ENCODE measurements at places on chromosomes 1 and 21. TPM values are rescaled to one million over a fixed set of nuclear protein-coding genes. Genes with fewer than 3 reads are reported as not detected.

GFI1 gene
- total RNA-seq: 0.29 TPM

TCP10L gene
- 0.83 TPM for total RNA-seq

NCDN gene
- 44.1 TPM for total RNA-seq

UQCRHL gene
- total RNA-seq: 1.5 TPM

ZMYM1 gene
- total RNA-seq: 10.0 TPM

AK2 gene
- total RNA-seq: 166 TPM

PEAR1 gene
- total RNA-seq: 0.05 TPM

LRRC52 gene
- total RNA-seq: not detected

IGSF21 gene
- not detected for total RNA-seq

LCE3E gene
- not detected for total RNA-seq

DNA sequence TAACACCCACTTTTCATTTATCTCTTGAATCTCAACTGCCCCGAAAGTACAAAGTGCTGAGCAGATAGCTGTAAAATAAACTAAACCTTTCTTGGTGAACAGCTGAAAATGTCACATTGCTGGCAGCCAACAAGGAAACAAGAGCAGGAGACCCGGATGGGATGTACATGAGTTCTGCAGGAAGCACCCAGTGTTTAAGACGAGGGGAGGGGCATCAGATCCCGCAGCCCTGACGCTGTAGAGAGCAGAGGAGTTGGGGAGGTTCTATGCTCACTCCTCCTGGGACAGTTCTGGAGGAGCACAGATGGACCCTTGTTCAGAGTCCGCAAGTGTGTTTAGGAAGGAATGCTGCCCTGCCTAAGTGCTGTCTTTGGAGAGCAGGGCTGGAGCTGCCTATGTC is 32.0 kb upstream of the EPHA8 start:
- DNase-seq: no peak

DNA sequence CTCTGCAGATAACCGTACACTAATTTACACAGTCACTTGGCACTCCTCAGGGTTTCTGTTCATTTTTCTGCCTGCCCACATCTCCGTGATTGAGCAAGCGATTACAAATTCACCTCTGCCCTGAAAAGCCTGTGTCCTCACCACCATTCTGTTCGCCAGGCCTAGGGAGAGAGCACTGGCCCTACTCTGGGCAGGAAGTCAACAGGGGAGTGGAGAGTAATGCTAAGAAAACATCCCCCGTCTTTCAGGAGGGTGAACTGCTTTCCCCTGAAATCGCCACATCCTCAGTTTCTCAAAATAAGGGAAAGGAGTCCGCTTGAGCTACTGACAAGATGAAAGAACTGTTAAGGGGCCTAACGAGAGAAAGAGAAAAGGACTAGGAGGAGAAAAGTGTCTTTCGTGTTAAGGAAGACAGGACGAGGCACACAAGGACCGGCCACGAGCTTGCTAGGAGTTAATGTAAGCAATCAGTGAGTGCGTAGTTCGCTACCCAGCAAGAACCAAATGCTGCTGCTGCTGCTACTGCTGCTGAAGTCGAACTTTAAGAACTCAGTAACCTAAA is 632 bp downstream of the PEX19 start:
- peak; percentile 29 for DNase-seq

GRCh38 chr1:233480198-233480597 is 133.7 kb upstream of the KCNK1 start:
- DNase-seq: no peak

DNA sequence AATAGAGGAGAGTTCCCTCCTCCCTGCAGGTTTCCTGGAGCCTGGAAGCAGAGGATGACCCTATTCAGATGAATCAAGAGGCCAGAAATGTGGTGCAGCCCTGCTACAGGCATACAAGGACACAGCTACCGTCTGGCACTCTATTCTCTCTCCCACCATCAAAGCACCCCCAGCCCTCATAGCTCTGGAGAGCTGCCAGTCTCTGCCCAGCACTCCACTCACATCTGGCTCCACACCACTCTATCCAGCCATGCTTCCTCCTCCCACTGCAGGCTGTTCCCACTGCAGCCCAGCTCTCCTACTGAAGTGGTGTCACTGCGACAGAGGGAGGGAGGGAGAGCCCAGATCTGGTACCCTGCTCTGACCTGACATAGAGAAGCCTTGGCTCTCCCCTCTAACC is 18.4 kb downstream of the SYT2 start:
- DNase-seq: no peak

- peak; percentile 99 for DNase-seq
Measured at GRCh38 chr21:34020005-34020847, 53.2 kb upstream of the MRPS6 start.

DNA sequence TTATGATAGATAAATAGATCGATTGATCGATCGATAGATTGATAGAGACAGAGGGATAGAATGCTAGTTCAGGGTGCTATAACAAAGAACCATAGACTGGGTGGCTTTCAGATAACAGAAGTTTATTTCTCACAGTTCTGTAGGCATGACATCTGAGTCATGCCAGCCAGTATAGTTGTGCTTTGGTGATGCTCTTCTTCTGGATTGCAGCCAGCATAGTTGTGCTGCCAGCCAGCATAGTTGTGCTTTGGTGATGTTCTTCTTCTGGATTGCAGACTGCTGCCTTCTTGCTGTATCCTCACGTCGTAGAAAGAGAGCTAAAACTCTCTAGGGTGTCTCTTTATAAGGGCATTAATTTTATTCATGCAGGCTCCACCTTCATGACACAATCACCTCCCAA is 860.8 kb downstream of the BRINP3 start:
- peak; percentile 4 for DNase-seq

DNA sequence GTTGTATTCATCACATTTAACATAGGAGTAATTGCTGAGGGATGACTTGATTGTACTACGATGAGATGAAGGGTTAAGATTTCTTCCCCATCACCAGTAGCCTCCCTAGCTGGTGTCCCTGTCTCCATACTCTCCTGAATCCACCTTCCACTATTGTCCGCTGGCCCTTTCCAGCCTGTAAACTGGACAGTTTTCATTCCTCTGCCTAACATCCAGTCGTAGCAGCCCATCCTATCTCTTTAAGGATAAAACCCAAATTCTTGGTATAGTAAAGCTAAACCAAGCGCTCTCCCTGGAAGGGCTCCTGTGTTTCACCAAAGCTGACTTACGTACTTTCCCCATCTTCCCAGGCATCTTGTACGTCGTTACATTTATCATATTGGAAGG is 670 bp downstream of the COX20 start:
- peak; percentile 52 for DNase-seq

DNA sequence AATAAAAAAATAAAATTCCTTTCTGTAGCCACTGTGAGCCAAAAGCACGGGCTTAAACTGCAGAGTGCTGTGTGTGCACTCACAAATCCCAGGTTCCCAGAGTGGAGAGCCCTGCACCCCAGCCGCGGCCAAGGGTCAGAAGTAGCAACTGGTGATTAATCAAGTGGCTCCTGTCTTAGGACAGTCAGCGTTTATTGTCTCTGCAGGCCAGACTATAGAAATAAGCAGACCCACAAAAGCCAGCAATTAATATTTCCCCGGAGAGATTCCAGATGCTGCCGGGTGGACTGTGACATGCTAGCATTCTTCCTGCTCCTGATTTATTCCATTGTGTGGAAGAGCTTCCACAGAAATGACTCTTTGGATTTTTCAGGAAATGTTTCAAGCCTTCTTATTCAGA is 412.2 kb downstream of the KIF26B start:
- no peak for DNase-seq

GRCh38 chr1:217718873-217719272 is 87.7 kb downstream of the SPATA17 start:
- DNase-seq: peak; percentile 13

GRCh38 chr1:5834477-5835178 is 157.6 kb downstream of the NPHP4 start:
- no peak for DNase-seq

DNA sequence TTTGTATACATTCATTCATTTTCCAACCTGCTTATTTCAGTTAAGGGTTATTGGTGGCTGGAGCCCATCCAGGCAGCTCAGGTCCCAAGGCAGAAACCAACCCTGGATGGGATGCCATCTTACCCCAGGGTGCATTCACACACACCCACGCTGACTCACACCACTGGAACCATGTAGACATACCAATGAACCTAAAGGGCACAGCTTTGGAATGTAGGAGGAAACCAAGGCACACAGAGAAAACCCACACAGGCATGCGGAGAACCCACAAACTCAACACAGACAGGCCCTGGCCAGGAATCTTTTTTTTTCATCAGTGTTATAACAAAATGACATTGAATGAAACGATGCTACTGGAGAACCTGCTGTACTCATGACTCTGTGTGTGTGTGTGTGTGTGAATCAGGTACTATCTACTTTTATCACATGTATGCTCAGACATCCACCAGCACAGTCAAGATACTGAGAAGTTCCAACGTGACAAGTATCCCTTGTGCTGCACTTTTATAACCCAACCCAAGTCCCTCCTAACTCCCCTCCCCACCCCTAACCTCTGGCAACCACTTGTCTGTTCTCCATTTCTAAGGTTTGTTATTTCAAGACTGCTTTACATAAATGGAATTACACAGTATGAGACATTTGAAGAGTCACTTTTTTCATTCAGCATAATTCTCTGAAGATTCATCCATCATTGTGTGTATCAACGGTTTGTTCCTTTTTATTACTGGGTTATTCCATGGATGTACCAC is 286.8 kb upstream of the PLD5 start:
- peak; percentile 79 for DNase-seq

DNA sequence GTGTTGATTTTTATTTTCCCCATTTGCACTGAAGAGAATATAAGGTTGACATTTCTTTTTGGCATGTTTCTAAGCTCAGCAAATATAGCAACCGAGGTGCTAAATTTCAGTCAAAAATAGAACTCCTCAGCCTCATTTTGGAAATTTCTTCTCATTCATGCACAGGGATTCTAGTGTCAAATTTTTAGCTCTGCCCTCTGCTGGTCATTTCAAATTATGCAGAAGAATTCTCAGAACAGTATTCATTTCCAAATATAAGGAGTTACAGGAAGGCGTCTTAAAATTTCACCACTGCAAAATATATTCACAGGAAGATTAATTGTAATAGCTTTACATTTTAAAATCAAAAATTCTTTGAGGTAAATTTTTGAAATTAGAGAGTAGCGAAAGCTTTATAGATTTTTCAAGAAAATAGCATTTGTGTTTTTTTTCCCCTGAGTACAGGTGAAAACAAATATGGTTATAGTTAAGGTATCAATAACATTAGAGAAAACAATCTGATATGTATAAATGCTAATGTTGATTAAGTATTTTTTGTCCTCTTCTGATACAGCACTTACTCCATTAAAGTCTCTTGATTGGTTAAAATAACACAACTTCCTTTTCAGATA is 57.9 kb downstream of the FMN2 start:
- peak; percentile 79 for DNase-seq

GRCh38 chr1:161013131-161013487 is 7.8 kb downstream of the F11R start:
- DNase-seq: no peak

DNA sequence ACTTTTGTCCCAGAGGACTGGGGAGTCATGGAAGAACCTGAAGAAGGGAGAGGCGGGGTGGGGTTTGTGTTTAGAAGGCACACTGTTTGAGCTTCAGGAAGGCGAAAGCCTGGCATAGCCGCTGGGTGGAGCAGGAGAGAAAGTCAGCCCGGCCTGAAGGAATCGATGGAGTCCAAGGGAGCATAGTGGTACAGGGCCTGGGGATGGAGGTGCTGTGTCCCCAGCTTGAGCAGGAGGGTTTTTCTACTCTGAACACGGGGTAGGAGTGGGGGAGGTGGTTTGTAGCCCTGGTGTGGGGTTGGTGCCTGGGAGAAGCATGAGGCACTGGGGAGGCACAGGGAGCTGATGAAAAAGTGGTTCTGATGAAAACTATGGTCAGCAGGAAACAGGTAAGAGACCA is 4.7 kb upstream of the CCDC24 start:
- DNase-seq: no peak

DNA sequence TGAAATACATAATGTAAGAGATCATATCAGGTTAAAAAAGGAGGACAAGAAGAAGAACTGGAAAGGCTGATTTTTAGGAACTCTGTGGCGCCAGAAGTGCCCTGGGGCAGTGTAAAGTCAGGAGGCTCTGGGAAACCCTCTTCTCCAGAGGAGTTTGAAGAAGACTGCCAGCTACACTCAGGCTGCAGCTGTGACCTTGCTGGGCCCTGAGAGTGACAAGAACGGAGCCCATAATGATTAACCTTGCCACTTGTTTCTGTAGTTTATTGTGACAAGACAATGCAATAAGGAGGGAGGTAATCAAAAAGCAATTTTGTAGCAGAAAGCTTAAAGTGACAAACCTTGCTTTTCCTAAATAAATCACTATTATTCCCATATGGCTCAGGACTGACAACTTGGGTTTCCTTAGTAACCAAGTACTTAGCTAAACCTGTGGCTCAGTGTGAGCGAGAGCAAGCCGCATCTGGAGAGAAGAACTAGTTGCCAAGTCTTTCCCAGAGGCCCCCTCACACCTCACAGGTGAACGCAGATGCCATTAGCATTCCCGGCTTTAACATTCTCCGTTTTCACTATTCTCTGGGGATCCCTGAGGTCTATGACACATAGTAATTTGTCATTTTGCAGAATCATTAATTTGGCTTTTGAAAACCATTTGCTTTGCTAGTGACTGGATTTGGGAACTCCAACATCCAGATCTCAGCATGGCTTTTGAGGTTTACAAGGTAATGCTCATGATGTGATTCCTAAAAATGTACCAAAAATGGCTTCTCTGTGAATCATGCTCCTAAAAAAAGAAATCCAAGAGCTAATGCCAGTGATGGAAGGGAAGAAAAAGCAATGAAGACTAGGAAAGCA is 115.9 kb downstream of the OMA1 start:
- DNase-seq: peak; percentile 13

DNA sequence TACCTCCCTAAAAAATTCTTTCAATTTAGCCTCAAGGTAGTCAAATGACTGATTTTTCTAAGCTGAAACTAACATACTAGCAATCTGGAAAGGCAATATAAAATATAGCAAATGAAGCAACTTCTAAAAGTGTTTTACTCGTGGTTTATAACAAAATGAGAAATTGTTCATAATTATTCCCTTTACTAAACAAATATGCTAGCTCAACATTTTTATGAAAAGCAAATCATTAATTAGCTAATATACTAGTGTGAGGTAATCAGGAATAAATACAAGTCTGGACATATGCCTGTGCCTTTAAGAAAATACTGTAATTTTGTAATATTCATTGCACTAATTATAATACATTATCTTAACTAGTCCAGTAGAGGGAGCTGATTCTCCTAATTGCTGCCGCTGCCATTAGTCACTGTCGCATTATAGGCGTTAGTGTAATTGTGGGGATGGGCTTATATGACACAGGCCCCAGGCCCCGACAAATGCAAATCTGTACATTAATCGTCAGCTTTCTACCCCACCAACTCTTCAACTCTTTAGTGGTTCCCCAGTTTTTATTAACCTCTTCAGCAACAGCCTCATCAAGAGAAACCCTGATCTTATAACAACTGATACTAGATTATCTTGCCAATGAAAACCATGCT is 160.9 kb downstream of the GABPA start:
- DNase-seq: peak; percentile 51

GRCh38 chr1:214633686-214634085 is 30.7 kb downstream of the CENPF start:
- DNase-seq: no peak

GRCh38 chr1:214426426-214426812 is 125.0 kb downstream of the PTPN14 start:
- DNase-seq: no peak
